ENCODE measurements at places on chromosomes 12 and 14.

DNA sequence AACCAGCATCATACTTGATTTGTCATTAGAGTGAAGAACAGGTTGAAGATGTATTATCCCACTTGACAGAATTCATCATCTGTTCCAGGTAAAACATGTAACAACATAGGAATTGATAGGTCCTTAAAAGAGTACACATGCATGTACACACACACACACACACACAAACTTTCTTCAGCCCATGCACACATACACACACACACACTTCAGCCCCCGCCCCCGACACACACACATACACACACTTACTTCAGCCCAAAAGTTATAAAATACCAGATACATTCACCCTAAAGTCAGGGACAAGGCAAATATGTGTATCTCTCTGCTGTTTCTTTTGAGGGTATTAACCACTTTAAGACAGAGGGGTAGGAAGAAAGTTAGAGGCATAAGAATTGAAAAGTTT, 15.4 kb downstream of the CAND1 start:
- no peak for DNase-seq

DNA sequence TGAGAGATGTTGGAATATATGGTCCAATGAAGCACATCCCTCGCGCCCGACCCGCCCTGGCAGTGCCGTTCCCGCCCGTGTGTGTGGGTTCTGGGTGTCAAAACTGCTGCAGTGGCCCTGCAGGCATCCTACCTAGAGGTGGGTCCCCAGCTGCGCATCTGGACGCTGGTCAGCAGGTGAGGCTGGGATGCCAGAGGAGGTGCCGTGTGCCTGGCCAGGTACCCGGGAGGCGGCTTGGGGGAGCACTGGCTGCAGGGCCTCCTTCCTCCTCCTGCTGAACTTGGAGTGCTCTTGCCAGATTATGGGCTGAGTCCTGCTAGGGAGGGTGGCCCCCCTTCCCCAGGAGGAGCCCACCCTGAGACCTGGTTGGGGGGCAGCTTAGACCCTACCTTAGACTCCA, 5.2 kb downstream of the MTA1 start:
- DNase-seq: no peak

GRCh38 chr14:26389646-26390508, 208.0 kb downstream of the NOVA1 start:
- DNase-seq: peak; percentile 39

- DNase-seq: no peak
Observed at GRCh38 chr12:105611340-105611739, 280.8 kb downstream of the C12orf75 start.

DNA sequence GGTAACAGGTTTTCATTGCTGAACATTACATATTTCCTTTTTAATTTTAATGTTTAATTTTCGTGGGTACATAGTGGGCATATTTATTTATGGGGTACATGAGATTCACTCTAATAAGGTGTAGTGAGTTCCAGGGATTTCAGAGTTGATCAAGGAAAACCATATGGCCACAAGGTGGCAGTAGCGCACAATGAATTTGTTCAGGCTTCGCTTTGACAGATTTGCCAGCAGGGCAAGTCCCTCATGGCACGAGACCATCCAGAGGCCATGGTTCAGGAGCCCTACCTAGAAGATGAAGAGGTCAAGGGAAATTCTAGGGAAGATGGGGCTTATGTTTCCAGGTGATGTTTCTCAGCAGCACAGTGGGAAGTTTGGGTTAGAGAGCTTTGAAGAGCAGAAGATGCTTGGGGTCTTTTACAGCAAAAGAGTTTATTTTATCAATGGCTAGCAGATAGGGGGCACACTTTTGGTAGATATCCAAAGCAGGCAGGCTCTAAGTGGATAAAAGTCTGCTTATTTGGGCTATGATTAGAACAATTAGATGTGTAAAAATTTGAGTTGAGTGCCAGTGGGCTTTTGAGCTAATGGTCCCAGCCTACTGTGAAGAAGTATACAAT, 1004.4 kb downstream of the AACS start:
- peak; percentile 42 for DNase-seq

DNA sequence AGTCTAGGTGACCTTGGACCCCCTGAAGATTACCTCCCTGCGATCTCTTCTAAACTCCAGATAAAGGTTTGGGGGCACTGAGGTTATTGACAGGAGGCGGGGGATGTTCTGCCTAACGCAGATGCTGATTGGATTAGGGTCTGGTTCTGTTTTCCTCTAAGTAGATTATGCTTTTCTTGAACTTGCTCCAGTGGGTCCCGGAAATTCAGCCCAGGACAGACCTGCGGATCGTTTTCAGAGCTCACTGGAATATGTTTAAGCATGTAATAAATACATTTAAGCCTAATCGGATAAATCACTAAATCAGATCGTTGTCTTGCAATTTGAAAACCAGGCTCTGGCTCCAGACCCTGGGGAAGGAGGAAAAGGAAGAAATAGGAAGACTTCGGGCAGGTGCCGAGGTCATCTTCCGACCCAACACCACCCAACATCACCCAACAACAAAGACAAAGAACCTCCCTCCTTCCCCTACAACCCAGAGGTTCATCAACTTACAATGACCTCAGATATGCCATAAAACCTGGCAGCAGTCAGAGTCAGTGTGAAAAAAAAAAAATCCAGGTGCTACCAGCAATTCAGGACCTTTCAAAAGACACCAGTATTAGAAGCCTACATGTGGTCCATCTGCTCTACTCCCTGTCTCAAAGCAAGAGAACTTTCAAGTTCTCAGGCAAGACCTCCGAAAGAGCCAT, 148.4 kb downstream of the KSR2 start:
- no peak for DNase-seq

- DNase-seq: peak; percentile 46
Observed at GRCh38 chr12:21451529-21451928, 14.1 kb downstream of the PYROXD1 start.

- no peak for DNase-seq
Observed at GRCh38 chr12:10456856-10457255, 3.7 kb upstream of the KLRC1 start.

- DNase-seq: no peak
Observed at GRCh38 chr14:41167040-41167439, 439.6 kb upstream of the LRFN5 start.

GRCh38 chr12:27554421-27555186, 30.6 kb downstream of the PPFIBP1 start:
- peak; percentile 80 for DNase-seq

DNA sequence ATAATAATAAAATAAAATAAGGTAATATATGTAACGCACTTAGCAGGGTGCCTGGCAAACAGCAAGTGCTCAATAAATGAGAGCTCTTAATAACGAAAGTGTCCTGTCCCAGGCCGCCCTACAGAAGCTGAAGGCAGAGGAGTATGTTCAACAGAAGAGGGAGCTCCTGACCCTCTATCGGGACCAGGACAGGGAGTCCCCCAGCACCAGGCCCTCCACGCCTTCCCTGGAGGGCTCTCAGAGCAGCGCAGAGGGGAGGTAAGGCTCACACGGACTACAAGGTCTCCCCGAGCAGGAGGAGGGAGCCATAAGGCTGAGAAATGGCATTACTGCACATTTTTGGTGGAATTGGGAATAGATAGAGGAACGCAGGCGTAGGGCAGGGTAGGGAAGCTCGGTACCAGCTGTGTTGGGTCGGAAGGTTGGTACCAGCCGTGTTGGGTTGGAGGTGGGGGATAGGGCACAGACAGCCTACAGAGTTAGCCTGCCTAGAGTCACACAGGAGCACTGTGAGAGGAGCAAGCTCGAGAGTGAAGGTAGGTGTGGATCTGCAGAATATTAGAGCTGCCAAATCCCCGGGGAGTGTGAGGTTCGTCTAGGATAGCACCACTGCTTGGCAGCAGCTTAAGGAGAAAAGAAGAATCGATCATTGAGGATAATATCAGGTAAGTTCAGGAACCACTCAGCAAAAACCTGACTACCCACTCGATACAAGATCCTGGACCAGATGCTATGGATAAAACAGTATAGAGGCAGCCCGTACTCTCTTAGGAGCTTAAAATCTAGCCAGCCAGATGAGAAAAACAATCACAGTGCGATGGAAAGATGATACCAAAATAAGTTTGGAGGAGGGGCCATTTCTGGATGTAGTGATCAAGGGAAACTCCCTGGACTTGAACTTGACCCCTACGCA, 15.3 kb downstream of the TNFRSF1A start:
- peak; percentile 63 for DNase-seq

DNA sequence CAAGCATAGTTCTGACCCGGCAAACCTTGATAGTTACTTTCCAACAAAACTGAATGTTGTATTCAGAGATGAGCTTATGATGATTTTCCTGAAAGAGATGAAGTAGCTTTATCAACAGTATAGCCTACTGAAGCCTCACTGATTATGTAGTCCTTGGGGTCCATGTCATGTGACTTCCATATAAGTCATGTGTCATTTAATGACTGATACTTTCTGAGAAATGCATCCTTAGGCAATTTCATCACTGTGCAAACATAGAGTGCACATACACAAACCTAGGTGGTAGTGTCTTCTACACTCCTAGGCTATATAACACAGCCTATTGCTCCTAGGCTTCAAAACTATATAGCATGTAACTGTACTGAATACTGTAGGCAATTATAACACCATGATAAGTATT, 28.5 kb upstream of the TUBA1C start:
- no peak for DNase-seq

DNA sequence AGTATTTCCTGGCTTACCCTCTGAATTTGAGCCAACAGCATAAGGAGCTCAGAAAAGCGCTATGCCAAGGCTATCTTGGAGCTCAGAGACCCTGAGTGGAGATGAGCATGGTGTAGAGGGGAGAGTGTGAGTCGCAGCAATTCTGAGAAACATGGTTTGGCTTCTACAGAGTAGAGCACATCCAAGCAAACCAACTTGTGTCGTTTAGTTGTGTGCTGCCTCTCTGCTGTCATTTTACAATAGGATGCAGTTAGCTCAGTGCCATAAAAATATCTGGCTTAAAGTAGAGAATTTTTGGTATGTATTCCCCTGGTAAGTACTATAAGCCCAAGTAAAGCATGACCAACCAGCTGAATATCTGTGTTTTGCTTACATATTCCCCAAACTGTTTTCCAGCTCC, 249.2 kb downstream of the TRHDE start:
- no peak for DNase-seq

DNA sequence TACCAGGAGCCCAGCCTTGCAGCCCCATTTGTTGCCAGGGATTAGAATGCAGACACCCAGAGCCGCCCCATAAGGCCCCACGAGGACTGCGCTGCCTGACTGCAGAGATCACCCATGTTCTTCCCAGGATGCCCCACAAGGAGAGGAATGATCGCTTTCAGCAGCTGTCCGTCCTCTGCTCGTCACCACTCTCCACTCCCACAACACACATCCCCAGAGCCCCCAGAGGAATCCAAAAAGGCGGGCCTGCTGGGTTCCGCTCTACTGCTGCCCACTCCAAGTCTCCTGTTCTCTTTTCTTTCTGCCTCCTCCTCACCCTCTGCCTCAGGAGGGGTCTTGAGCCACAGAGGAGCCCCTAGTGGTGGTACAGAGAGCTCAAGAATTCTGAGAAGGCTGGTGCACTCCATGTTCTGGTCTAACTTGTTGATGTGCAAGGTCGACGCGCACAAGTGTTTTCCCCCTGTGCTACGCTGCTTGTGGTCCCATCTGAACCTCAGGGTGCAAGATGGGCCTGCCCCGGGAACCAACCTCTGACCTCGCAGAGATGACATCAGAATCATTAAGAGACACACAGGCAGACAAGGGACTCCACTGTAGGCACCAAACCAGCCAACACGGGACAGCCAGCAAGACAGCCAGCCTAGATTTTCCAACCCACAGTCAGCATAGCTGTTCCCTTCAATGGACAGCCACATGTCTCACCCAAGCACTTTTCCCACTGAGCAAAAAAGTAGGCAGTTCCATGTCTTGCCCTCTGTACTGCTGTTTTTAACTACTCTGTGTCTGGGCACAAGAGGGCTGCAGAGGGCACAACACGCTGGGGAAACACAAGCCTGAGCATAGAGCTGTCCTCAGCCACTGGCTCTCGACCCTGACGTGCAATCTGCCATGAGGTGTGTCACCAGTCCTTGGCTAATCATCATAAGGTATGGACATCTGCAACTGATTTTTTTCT, 29.9 kb downstream of the PXN start:
- peak; percentile 48 for DNase-seq

DNA sequence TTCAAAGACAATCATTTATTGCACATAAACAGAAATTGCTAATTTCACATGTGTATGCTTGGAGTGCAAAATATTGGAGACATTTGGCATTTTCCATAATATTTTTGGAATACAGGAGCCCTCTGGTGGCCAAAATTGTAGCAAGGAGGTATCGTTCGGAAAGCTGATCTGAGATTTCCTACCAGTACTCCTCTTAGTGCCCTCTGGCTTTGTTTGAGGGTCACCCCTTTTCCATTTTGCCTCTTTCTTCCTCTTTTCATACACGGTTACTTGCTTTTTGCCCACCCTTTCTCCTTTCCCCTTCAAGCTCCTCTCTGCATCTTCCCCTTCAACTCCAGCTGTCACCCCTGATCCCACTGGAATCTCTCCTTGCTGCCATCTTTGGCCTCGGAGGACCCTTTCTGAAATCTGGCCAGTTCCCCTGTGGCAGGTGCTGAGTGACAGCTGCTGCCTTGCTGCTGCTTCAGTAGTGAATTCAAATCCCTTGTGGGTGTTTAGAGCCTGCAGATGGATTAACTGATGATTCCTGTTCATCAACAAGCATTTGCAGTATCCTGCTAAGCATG, 164.6 kb upstream of the PARP11 start:
- DNase-seq: peak; percentile 33

DNA sequence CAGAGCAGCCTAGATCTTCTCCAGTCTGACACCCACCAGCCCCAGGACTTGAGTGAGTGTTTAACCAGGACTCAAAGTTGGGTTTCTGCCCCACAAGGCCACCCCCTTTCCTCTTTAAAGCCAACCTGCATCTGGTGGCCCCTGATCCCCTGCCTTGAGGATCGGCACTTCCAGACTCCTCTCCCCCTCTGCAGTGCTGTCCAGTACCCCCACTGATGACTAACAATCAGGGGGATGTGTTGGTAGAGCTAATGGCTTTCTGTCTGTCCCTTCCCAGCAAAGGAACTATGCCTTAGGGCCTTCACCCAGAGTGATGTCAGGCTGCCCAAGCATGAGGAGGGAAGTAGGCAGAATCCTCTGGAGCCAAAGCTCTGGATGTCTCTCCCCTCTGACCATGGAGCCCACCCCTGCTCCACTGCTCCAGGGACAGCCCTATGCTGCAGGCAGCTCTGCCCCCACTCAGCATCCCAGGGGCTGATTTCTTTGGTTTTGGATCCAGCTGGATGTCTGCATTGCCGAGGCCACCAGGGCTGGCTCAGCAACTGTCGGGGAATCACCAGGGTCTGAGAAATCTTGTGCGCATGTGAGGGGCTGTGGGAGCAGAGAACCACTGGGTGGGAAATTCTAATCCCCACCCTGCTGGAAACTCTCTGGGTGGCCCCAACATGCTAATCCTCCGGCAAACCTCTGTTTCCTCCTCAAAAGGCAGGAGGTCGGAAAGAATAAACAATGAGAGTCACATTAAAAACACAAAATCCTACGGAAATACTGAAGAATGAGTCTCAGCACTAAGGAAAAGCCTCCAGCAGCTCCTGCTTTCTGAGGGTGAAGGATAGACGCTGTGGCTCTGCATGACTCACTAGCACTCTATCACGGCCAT, 42.9 kb downstream of the DAD1 start:
- peak; percentile 97 for DNase-seq

DNA sequence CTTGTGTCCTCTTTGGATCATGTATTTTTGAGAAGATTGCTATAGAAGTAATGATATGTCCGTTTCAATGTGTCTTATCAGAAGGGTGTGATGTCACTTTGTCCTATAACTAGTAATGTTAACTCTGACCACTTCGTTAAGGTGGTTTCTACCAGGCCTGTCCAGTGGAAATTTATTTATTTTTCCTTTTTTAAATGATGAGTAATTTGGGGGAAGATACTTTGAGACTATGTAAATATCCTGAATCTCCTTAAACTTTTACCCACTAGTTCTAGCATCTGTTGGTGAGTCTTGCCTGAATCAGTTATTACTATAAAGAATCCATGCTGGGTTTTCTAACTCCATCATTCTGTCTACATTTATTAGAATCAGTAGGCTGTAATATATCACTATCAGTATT, 15.3 kb downstream of the EP400 start:
- DNase-seq: no peak

All from fibroblast of skin of back (primary cell).